Common myeloid progenitor, CD34-positive (primary cell): ENCODE measurements at places on chromosomes 2 and 18.

- DNase-seq, result no peak
These were observed 193.4 kb downstream of the NBAS start for GRCh38 chr2:15367715-15368114.

- DNase-seq, result no peak
These were observed 74.6 kb upstream of the UNC80 start for GRCh38 chr2:209696836-209697711.

DNA sequence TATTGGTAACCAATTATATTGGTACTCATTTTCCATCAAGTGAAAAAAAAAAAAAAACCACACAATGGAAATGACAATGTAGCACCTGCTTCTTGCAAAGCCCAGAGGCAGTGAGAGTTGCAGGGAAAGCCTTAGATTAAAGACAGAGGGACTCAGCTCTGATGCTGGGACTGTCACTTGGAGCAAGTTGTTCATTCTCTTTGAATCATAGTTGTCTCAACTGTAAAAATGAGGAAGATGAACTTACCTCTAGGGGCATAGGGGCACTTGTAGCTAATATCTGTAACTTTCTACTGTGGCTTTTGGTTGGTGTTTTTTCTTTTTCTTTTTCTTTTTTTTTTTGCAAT, 81.4 kb upstream of the LPIN2 start:
- peak; percentile 16 for DNase-seq

GRCh38 chr2:9174771-9175437, 31.7 kb upstream of the ASAP2 start:
- no peak for DNase-seq

GRCh38 chr18:12092398-12093229, 1.0 kb upstream of the ANKRD62 start:
- no peak for DNase-seq

DNA sequence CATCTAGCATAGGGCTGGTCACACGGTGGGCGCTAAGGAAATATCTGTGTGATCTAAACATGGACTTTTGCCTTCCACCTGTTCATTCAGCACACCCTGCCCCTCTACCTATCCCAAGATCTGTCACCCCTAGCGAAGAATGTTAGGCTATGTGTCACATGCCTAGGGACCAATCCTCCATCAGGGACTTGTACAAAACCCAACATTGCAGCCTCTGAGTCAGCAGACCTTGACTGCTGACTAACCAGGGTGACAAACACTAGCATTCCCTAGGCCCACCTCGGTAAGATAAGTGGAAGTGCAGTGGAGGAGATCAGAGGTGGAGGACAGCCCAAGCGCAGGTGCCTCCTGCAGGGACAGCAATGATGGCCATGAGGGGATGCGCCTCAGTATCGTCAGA, 99.2 kb downstream of the SOX11 start:
- DNase-seq, result no peak

- DNase-seq, result no peak
These were observed 682.0 kb upstream of the RAB6C start for GRCh38 chr2:129297430-129297829.

- DNase-seq, result peak; percentile 20
These were observed 9.6 kb upstream of the MMADHC start for GRCh38 chr2:149597050-149597667.

- DNase-seq, result no peak
These were observed 152.2 kb downstream of the INHBB start for GRCh38 chr2:120498121-120498520.

DNA sequence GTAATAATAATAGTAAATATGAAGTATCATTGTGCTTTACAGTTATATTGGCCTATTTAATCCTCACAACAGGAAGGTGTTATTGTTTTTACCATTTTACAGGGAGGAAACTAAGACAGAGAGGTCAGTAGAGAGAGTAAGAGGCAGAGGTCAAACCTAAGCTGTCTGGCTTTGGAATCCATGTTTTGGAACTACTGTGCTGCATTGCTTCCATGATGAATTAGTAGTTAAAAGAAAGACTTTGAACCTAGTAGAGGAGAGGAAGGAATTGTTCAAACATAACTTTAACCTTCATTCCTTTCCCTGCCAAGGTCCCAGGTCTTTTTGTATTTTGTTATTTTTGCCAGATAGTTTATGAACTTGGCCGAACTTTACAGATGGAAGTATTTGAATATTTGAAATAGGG, 80.9 kb downstream of the PHLPP1 start:
- DNase-seq, result no peak

DNA sequence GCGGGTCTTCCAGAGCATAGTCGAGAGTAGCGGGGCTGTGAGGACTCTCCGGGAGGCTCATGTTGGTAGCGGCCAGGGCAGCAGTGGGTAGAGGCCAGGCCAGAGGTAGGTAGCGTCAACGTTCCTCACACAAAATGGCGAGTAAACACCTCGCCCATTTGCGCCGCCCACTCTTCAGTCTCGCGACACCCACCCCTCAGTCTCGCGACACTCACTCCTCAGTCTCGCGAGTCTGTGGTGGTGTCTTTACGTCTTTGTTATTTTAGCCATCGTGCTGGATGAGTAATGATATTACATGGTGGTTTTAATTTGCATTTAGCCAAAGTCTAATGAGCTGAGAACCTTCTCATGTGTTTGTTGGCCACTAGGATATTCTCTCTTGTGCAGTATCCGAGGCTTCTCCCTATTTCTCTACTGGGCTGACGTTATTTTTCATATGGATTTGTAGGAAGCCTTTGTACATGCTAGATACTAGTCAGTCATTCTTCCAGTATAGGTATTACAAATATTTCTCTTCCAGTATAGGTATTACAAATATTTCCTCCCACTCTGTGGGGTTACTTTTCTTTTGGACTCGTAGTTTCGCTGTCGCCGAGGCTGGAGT, at the start of gene TSPYL6:
Gene TSPYL6 (minus strand): TSS at position 139 of the 604 bp plus-strand sequence. CDS start 78 bp downstream, at position 61.
- DNase-seq, result no peak

GRCh38 chr18:34600158-34600557, 109.9 kb upstream of the DTNA start:
- DNase-seq, result no peak

DNA sequence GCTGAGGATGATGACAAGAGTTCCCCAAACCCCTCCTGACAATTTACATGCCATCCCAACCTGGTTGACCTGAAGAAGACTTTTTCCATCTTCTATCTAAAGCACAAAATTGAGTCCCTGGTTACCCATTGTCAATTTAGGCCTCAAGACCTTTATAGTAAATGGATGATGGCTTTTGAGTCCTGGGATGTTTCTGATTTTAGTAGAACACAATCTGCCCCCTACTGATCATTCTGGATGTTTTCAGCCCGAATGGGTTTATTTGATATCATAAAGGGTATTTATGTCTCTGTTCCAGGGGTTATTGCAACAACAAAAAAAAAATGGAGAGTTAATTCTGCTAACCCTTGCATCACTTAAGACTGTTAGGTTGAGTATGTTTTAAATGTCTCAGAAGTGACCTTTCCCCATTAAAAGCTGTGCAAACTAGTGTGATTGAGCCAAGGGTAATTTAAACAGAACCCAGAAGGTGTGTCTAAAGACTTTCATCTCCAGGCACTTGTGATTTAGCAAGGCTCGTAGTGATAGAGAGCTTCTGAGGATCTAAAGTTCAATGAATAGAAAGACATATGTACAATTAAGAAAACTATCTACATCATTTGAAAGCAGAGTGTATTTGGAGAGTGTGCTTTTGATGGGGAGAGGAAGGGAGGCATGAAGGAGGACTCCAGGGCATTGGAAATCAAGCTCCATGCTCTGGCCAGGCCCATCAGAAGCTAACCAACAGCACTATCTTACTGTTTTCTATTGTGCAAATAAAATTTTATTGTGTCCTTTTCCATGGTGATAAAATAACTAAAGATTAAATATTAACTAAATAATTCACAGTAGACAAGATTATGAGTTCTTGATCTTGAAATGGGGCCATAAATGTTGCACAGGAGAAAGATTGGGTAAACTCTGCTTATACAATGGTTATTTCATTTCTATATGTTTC, 96.6 kb upstream of the NOSTRIN start:
- DNase-seq, result peak; percentile 27

GRCh38 chr2:84899304-84900204, 5.9 kb upstream of the TMSB10 start:
- no peak for DNase-seq

DNA sequence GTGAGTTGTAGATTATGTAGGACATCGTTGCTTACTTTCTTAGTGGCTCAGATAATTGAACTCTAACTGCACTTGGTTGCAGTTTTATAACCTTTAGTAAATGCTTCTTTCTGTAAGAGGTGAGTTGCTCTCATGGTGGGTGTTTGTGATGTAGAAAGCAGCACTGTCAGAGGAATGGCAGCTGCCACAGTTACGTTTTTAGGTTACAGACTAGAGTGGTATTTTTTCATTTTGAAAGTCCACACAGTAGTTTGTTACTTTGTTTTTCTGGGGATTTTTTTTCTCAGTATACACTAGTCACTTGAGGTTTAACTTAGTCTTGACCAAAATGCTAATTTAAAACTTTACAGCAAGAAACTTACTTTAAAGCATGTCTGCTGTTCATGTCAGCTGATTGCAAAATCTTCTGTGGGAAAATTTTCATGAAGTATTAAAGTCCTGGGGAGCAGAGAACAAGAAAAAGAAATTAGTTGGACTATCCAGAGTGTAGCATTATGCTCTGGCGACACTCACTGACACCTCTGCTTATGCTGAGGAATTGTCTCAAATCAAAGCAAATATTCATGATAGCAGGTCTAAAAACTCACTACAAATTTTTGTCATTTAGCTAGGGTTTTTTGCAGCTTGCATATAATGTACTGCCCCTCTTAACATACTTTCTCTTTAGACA, 14.8 kb downstream of the AFTPH start:
- no peak for DNase-seq
